ENCODE measurements at places on chromosomes 13 and 19. TPM values are rescaled to one million over a fixed set of nuclear protein-coding genes. Genes with fewer than 3 reads are reported as not detected.

GRCh38 chr13:100789968-100790367 lies 115.4 kb upstream of the TMTC4 start:
- DNase-seq = no peak

GRCh38 chr13:46507981-46508380 lies 45.0 kb upstream of the LRCH1 start:
- DNase-seq = no peak

DNA sequence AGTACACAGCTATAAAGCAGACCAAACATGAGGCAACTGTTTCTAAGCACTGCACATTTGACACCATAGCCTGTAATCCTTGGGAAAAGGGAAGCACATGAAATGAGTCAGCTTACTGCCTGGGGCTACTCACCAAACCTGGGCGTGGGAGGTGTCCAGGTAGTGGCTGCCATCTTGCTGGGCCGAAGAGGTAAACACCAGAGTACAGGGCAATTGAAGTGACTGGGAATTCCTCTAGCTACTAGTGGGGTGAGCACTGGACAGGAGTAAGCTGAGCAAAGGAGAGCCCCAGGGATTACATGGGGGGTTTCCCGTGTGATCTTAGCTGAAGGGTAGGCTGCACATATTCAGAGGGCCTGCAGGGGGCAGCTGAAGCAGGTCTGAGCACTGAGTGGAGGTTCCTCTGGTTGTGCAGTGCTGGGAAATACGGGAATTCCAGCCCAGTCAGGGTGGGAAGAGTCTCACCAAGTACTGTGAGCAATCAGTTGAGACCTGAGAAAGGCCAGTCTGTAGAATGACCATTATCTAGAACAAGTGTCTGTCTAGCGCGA lies 140.5 kb downstream of the SLC7A1 start:
- no peak for DNase-seq

GRCh38 chr19:916645-917322 lies 349 bp upstream of the KISS1R start:
- no peak for DNase-seq

- no peak for DNase-seq
Measured at GRCh38 chr13:97211300-97211699, 10.8 kb upstream of the MBNL2 start.

GRCh38 chr13:60111691-60112090 lies 52.0 kb downstream of the DIAPH3 start:
- no peak for DNase-seq

DNA sequence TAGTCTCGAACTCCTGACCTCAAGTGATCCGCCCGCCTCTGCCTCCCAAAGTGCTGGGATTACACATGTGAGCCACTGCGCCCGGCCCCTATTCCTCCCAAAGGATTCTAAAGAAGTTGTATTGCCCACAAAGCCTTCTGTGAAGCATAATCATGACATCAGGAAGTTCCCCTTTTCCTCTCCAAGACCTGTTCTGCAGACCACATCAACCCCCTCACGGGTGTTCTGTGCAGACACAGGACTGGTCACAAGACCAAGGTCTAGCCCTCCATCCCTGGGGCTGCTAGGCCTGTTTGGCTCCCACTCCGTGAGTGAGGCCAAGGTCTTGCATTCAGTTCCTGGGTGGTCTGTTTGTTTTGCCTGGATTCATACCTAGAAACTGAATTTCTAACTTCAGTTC lies 178.1 kb downstream of the FLT1 start:
- no peak for DNase-seq

DNA sequence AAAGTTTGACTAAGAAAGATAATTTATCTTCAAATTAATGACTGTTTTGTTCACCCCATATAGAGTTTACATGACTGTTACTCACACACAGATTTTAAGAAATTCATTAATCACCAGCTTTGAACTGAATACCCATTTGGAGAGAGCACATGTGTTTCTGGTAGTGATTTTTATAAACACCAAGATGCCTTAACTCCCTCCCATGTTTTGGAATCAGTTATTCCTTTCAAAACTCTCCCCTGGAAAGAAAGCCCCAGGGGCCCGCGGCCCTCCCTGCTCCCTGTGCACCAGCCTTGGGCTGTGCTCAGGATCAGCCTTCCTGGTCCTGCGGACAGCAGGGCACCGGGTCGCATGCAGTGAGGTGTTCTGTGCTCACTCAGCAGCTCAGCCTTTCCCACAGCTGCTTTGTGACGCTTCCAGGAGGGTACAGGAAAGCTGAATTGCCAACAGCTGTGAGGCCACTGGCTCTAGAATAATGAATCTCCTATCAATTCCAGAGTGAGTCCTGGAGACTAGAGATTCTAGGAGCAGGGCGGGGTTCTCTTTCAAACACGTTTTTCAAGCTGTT lies 483.2 kb downstream of the EFNB2 start:
- DNase-seq = no peak

DNA sequence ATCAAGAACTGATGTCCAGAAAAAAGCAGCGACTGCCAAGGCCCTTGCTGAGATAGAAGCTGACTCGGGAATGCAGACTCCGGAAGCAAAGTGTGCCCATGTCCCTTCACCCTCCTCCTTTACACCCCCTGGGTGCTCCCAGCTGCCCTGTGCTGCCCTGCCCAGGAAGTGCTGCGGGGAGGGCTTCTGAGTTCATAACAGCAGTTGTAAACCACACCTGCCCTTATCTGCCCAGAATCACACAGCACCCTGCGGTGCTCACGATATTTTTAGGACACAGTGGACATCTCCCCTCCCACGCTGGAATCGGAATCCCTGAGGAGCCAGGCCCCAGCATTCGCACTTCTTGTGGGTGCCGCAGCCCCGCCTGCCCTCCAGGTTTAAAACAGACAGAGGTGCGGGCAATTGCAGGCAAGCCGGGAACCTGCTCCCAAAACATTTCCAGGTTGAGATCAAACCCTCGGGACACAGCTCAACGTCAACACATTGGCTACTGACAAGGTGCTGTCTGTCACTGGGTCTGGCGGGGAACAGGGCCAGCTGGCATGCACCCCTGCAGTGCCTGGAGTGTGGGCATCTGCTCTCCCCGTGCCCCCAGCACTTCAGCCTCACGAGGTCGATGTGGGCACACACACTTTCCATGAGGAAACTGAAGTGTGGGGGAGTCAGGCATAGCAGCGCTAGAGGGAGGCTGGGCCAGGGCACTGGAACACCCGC lies 36.8 kb downstream of the RAB20 start:
- peak; percentile 73 for DNase-seq

DNA sequence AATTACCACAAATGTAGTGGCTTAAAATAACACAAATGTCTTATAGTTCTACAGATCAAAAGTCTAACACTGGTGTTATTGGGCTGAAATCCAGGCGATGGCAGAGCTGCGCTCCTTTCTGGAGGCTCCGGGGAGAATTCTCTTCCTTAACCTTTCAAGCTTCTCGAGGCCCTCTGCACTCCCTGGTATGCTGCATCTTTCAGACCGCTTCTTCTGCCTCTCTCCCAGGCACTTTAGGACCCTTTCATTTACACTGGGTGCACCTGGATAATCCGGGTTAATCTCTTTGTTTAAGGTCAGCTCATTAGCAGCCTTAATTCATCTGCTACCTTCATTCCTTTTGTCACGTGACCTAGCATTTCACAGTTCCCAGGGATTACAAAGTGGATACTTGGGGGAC lies 211.3 kb upstream of the RFC3 start:
- no peak for DNase-seq

- peak; percentile 75 for DNase-seq
Measured at GRCh38 chr19:49863935-49864320, 3.4 kb downstream of the PNKP start.

DNA sequence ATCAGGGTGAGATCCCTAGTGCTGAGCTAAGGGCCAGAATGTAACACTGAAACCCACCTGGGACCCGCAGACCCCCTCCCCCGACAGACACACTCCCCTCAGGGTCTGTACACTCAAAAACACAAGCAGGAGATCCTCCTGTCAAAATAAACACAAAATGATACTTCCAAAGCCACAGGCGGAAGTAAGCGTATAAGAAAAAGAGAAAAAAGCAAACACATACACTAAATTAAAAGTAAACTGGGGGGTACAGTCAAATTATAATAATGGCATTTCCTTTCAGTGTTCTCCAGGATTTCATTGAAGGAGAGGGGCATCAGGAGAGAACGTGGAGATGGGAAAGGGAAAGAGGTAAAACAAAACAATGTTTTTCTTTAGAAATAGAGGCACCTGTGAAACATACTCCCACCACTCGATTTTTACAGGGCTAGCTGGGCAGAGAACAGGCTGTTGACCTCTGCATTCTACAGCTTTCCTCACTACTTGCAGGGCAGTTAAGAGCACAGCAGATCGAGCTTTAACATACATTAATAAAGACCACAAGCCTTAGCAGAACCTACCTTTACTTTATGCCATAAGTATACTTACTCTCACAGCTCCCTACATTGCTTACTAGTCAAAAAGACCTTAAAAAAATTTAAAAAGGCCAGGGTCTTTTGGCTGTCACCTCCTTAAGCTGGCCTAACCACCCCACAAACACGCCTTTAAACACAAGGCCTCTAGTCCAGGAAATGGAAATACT lies 5.3 kb downstream of the ZIC5 start:
- no peak for DNase-seq

- DNase-seq = no peak
Measured at GRCh38 chr19:47529018-47529742, 14.3 kb upstream of the NAPA start.

DNA sequence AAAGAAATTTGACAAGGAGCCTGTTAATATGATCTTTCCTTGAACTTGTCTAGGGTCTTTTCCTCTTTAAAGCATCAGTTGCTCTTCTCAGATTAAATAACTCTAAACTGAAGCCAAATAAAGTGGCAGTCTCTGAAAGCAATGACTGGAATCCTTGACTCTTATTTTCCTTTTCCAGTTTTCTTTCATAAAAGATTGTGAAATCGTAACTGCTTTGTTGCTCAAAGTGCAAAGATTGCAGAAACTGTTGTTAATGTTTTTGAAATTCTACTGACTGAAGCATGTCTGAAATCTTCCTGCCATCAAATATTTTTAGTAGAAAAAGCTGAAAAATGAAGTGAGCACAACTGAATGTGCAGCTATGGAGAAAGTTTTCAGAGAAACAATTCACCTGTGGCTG lies 1.9 kb downstream of the NHLRC3 start:
- no peak for DNase-seq

GRCh38 chr13:49996161-49996915 lies 504 bp upstream of the TRIM13 start:
- DNase-seq = peak; percentile 97

DNA sequence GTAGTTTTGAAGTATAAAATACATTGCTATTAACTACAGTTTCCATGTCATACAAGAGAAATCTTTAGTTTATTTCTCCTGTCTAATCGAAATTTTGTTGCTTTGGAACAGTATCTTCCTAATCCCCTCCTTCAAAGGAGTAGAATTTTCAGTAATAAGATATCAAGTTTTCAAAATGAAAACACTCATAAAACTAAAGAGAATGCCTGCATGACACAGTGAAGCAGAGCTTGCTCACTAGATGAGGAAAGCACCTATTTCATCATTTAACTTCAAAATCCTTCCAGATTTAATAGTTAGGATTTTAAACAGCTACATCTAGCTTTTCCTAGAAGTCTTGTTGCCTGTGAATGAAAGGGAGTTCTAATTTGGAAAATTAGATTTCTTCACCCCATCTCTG lies 80.8 kb downstream of the TNFSF11 start:
- DNase-seq = no peak

- peak; percentile 81 for DNase-seq
Measured at GRCh38 chr13:35470671-35471661, 5.5 kb downstream of the MAB21L1 start.

DNA sequence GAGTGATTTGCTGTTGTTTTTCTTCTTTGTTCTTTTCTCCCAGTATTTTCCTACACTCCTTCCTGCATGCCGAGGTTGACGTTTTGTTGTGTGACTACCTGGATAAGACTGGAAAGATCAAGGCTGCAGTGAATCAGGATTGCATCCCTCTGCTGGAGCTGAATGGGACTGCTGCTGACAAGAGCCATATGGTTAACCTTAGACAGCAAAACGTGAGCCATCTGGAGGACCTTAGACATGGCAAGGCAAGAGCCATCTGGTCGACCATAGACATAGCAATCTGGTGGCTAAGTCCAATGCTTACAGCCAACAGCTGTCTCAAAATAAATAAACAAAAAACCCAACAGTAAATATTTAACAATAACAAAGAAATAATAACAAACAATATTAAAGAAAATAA lies 42.6 kb upstream of the ZNF91 start:
- no peak for DNase-seq

DNA sequence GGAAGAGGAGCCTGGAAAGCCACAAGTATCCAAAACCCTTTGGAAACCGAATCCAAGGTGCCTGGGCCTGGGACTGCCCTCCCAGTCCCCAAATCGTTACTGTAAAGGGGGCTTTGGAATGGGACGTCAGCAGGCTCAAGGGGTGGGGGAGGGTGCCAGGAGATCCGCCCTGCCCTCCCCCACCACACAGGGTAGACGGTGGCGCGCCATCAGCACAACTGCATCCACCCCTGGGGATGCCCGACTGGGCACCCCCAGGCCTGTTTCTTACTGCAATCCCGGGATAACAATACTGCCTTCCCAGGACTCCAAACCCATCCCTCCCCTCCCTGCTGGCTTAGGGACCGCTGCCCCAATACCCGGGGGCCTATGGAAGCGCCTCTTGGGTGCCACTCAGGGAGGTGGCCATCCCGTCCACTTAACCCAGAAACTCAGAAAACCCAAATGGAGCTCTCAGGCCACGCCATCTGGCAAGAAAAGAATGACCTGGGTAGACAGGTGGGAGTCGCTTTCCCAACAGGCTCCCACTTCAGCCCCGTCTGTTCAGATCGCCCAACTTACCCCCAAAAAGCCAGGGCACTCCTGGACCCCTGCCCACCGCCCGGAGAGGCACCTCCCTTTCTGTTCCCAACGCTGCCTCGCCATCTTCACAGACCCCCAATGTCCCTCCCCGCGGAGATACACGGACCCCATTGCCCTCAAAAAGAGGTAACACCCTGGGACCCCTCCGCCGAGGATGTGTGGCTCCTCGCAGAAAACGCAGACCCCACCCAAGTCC lies 2.4 kb downstream of the KLF16 start:
- DNase-seq = no peak

- no peak for DNase-seq
Measured at GRCh38 chr13:114259374-114259773, 22.0 kb upstream of the UPF3A start.

DNA sequence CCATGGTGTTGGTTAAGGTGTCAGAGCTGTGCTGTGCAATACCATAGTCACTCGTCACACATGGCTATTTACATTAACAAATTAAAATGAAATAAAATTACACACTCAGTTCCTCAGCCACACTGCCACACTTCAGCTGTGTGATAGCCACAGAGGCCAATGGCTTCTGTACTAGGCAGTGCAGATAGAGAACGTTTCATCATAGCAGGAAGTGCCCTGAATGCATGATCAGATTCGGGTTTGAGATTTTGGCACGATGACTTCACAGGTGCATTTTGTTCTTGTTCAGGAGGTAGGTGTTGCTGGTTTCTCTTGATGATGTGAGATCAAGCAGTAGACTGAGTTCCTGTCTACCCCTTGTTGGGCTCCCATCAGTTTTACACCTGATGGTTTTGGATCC lies 6.5 kb downstream of the ARMC6 start:
- no peak for DNase-seq

GRCh38 chr19:46992699-46993535 lies 26.7 kb upstream of the NPAS1 start:
- no peak for DNase-seq

GRCh38 chr19:38039966-38040365 lies 133.0 kb downstream of the SIPA1L3 start:
- no peak for DNase-seq

INAFM1 gene
- total RNA-seq = 28.2 TPM

LILRA1 gene
- 1.8 TPM for total RNA-seq

NLRP11 gene
- not detected for total RNA-seq

IL11 gene
- not detected for total RNA-seq

PRSS57 gene
- not detected for total RNA-seq

SOX1 gene
- total RNA-seq = not detected

TNFAIP8L1 gene
- 6.1 TPM for total RNA-seq

FARP1 gene
- total RNA-seq = 61.4 TPM

SPRED3 gene
- 6.5 TPM for total RNA-seq

Measured in posterior vena cava (tissue), 2 donors.